ENCODE measurements at places on chromosomes 5 and 9. TPM values are rescaled to one million over a fixed set of nuclear protein-coding genes. Genes with fewer than 3 reads are reported as not detected.

The TRMO gene
- total RNA-seq, result 9.5 TPM

The FOXI1 gene
- not detected for total RNA-seq

The P4HA2 gene
- 933 TPM for total RNA-seq

The PTCH1 gene
- 3.8 TPM for total RNA-seq

The SV2C gene
- total RNA-seq, result not detected
